Hematopoietic multipotent progenitor cell treated with erythropoietin and hydrocortisone succinate and interleukin-3 and kit ligand, for 6 days (in vitro differentiated cells): ENCODE measurements at places on chromosomes 1 and 21.

DNA sequence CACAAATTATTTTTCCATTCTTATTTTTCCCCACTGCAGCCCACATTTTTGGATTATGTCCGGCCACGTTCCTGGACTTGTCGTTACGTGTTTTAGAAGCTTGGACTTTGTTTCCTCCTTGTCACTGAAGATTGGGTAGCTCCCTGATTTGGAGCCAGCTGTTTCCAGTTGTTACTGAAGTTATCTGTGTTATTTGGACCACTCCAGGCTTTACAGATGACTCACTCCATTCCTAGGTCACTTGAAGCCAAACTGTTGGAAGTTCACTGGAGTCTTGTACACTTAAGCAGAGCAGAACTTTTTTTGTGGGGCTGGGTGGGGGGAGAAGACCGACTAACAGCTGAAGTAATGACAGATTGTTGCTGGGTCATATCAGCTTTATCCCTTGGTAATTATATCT is 12.2 kb upstream of the AXDND1 start:
- DNase-seq = no peak

DNA sequence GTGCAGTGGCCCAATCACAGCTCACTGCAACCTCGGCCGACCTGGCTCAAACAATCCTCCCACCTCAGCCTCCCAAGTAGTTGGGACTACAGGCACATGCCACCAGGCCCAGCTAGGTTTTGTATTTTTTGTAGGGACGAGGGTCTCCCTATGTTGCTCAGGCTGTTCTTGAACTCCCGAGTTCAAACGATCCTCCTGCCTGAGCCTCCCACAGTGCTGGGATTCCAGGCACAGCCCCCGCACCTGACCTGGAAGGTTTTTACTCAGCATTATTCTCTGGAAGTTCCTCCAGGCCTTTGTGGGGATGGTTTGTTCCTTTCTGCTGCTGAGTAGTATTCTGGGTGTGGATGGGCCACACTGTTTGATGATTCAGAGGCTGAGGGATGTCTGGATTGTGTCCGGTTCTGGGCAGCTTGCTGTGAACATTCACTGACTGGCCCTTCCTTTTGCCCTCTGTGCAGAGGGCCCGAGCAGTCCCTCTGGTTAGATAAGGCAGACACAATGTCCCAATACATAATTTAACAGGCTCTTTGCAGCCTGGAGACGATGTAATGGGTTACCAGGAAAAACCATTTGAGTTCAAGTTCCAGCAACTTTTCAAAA is 6.0 kb upstream of the TRAPPC10 start:
- DNase-seq = no peak

DNA sequence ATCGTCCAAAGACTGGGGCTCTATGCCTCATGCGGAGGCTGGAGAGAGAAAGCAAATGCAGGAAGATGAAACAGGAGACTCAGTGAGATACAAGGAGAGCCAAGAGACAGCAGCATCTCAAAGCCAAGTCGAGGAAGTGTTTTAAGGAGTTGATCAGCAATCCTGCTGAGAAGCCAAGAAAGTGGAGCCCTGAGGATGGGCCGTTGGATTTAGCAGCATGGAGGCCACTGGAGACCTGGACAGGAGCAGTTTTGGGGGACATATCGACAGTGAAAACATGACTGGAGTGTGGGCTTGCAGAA is 107.4 kb upstream of the ZBTB40 start:
- no peak for DNase-seq

DNA sequence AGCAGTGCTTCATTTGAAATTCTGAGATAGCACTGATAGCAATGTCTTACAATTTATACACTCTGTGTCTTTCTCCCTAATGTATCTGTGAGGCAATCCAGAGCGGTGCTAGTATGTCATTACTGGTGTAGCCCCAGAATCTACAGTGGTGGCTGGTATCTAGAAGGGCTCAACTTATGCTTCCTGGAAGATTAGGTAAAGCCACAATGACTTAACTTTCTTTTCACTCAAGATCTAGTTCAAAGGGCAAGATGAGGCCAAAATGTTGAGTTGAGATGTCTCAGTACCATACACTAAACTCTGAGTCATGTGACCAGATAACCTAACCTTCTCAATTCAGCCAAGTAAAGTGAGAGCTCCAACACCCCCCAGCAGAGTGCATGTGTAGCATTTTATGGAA is 77.5 kb downstream of the PAPPA2 start:
- DNase-seq = no peak

- DNase-seq = peak; percentile 54
Measured at GRCh38 chr1:151846062-151846568, 6.5 kb upstream of the C2CD4D start.

GRCh38 chr1:187443939-187444338 is 615.2 kb downstream of the PLA2G4A start:
- DNase-seq = no peak

DNA sequence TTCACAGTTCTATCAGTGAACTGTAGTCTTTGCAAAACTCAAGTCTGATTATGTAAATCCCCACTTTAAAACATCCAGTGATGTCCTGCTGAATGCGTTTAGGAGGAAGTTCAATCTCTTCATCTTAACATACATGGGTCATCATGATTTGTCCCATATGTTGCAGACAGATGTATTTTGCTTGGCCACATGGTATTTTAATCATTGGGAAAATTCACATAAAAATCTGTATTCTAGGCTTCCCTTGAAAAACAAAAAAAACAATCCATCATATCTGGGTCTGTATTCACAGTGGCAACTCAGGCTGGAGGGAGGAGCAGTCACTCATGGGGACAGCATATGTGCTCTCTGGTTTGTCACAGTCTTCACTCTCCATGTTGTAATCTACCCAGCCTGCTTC is 44.8 kb upstream of the CDC7 start:
- no peak for DNase-seq
